ENCODE measurements at places on chromosomes 2 and 18.

DNA sequence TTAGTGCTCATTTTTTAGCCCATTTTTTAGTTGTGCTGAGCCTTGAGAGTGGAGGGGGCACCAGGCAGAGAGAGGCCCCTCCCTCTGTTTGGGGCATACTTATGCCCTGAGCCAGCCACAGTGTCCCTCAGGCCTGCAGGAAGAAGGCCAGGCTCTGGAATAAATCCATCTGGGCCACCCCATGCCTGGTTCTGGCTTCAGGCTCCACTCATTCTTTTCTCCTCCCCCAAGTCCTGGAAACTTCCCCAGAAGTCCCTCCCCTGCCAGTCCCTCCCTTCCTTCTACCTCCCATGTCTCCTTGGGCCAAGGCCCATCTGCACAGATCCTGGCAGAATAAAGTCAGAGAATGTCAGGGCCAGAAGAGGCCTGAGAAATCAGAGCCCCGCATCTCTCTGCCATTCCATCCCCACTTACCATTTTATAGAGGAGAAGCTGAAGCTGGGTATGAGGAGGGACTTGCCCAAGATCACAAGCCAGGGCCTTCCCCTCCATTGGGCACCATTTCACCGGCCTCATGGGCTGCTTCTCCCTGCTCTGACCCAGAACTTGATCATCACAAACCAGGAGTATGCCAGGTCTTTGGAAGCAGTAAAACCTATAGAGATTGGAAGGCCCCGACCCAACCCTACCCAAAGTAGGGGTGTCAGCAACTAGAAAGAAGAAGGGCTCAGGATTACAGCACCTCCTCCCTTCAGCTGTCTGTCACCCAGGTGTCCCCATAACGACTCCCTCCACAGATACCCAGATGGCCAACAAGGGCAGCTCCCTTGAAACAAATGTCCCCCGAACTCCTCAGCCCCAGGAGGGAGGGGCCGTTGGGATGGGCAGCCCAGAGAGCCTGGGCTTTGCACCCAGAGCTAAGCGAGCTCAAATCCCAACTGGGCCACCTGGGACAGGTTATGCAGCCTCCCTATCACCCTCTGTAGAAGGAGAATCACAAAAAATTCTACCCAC, 108.4 kb downstream of the POLR1A start:
- no peak for DNase-seq

- DNase-seq: no peak
Observed at GRCh38 chr2:14557111-14557510, 75.4 kb upstream of the LRATD1 start.

DNA sequence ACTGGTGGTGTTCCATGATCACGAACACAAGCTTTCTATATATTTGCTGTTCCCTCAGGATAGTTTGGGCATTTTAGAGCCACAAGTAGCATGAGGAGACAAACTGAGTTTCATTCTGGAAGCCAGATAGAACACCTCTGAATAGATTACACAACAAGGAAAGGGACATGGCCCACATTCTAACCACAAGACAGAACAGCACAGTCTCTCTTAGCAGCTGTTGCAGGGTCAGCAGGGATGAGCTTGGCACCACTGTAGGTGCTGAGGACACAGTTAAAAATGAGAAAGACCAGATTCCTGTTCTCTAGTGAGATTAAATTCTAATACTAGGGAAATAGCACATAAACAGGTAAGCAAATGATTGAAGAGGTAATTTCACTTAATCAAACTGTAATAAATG, 235.3 kb downstream of the ZNF407 start:
- DNase-seq: no peak

- no peak for DNase-seq
Observed at GRCh38 chr2:67776276-67776675, 286.5 kb downstream of the C1D start.

- DNase-seq: no peak
Observed at GRCh38 chr2:192123847-192124246, 70.9 kb downstream of the TMEFF2 start.

- no peak for DNase-seq
Observed at GRCh38 chr2:82591718-82592117, 1867.4 kb downstream of the SUCLG1 start.

DNA sequence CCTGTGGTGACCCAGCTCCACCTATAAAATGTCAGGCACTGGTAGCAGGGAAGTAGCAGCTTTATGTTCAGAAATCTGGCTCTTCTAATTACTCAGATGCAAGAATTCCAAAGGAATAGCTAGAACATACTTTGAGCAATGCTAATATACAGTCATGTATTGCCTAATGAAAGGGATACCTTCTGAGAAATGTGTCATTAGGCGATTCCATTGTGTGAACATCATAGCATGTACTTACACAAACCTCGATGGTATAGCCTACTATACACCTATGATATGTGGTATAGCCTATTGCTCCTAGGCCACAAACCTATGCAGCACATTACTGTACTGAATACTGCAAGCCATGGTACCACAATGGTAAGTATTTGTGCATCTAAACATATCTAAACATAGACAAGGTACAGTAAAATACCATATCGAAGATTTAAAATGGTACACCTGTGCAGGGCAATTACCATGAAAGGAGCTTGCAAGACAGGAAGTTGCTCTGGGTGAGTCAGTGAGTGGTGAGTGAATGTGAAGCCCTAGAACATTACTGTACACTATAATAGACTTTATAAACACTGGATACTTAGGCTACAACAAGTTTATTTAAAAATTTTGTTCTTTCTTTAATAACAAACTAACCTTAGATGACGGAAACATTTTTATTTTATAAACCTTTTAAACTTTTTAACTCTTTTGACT, 50.3 kb upstream of the ETAA1 start:
- no peak for DNase-seq

DNA sequence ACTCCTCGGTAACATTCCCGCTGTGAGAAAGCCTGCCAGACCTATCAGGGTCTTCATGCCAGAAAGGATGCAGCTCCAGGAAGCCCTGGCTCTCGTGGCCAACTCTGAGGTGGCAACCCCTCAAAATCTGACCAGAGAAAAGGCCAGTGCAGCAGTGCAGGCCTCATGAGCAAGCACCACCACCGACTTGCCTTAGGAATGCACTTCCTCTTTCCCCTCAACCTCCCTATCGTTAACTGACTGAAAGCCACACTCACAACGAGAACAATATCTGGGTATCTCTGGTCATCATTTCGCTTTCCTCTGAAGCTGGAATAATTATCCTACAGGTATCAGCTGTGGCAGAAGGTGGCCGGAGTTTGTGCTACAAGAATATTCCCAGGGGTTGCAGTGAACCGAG, 101.4 kb upstream of the POU3F3 start:
- no peak for DNase-seq

- DNase-seq: no peak
Observed at GRCh38 chr2:70123051-70123828, 36.0 kb downstream of the PCBP1 start.

DNA sequence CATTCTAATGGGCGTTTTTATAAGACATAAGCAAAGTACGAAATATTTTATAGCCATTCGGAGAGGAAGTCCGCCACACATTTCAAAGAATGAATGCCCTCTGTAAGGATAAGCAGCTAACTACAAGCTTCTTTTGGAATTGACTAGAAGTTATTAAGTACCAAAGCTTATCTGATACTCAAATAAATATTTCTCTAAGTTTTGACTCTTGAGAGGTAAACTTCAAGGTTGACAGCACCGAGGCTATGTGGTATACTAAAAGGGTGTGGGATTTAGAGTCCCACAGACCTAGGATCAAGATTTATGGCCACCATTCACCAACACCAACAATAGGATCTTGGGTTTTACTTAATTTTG, 48.1 kb upstream of the MSH2 start:
- no peak for DNase-seq

DNA sequence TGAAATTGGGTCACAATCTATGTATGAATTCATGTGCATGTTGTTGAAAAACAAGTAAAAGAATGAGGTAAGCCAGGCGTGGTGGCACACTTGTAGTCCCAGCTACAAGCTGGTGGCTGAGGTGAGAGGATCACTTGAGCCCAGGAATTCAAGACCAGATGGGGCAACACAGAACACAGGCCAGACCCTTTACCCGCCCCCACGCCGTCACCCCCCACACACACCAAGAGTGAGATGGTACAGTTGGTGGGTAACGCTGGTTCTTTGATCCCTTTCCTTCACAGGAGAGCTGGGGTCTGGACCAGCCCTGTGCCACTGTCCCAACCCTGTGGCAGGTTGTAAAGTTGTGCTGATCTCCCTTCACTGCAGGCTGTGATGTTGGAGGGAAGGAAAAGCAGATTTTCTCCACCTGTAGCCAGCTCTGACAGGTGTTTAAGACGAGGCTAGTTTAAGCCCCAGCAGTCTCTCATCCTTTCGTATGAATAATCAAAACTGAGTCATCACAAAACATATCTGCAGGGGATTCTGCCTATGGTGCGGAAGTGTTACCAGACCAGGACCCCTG, 13.6 kb downstream of the B3GNT2 start:
- no peak for DNase-seq

GRCh38 chr2:129765678-129766351, 213.7 kb upstream of the RAB6C start:
- DNase-seq: no peak

- DNase-seq: no peak
Observed at GRCh38 chr2:219523031-219523671, 8.9 kb downstream of the ASIC4 start.

- DNase-seq: no peak
Observed at GRCh38 chr18:4017480-4017879, 437.6 kb downstream of the DLGAP1 start.

DNA sequence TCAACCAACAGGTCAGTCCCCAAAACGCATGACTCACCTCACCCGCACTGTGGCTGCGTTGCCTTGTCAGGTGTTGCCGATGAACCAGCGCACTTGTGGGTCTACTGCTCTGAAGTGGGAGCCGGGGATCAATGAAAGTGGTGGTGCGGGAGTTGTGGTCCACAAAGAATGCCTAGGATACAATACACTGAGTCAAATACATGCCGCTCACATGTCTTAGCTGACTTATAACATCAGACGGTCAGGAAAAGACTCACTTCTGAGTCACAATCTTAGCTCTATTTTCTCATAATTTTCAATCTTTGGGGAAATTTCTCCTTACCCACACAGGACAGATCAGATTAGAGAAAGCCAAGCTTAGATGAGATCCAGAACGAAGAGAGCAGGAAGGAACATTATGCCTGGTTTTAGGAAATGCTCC, 107.1 kb upstream of the STK17B start:
- DNase-seq: no peak

GRCh38 chr2:22450831-22451230, 934.1 kb upstream of the KLHL29 start:
- no peak for DNase-seq

GRCh38 chr18:43620936-43621335, 343.6 kb upstream of the SYT4 start:
- DNase-seq: peak; percentile 40

DNA sequence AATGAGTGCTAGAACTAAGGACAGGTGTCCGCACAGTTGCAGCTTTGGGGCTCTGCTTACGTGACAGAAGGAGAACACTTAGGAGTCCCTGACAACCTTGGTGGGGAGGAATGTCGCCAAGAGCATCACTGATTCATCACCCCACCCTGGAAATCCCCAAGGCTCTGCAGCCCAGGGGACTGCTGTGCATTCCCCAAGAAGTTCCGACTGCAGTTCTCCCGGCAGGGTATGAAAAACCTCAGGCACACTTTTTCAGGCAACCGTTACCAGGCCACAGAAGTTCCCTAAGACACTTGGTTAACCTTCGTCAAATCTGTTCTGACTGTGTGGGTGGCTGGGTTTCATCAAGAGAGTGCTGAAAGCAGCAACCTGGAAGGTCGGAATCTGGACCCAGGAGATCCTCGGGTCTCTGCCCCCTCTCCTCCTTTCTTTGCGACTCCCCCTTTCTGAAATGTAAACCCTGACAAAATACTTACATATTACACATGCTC, 192.1 kb upstream of the CXCR4 start:
- no peak for DNase-seq

GRCh38 chr2:239286901-239287300, 113.9 kb downstream of the HDAC4 start:
- no peak for DNase-seq

DNA sequence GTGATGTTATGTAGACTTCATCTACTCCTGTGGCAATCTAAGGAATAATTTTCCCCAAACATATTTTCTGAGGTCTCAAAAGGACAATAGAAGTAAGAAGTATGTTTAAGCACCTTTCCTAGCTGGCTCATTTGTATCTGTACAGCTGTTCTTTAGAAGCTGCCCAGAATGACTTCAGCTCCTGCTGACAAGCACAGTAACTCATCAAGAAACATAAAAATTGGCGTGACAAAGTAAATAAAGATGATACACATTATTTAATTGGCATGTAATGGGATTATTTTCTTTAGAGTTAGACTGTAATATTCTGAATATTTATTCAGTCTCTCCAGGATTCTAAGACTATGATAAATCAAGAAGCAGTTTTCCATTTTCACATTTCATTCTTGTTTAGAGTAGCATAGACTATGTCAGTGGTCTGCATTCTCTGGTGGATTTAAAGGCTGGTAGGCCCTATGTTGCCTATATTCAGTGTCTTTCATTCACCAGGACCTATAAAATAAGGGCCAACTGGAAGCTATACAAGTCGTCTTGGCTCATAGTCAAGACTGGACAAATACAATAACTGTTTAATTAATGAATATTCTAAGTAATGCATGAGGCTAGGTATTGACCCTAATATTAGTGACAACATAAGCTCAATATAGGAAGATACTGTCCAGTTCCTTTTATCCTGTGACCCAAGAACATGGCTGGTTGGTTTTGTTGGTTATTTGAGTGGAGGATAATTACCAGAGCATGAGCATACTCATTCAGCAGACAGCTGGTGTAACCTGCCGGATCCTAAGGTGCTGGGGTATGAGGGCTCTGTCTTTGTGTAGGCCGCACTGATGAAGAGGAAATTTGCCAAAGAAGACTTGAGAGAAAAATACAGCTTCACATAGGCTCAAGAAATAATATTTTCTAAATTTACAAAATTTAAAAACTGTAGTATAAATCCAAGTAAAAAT, 107.0 kb downstream of the PDE1A start:
- no peak for DNase-seq

- no peak for DNase-seq
Observed at GRCh38 chr2:106956416-106956815, 70.4 kb upstream of the ST6GAL2 start.

- DNase-seq: peak; percentile 92
Observed at GRCh38 chr2:69177785-69178636, 165.0 kb downstream of the ANTXR1 start.

GRCh38 chr2:51673628-51674027, 641.7 kb upstream of the NRXN1 start:
- DNase-seq: no peak

DNA sequence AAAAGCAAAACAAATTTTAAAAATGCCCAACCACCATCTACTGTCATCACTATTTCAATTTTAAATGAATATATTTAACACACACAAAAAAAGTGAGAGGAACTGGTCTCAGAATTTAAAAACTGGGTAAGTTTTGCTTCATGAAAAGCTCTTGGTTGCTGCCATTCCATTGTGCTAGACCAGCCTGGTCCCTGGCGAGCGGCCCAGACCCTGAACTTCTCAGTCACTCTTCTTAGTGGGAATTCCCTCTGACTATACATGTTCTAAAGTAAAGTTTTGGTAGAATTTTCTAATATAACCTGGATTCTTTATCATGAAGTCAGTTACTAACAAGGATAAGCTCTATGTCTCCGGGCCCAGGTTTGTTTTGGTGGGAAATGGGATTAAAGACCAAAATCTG, 34.8 kb upstream of the TMEM177 start:
- DNase-seq: no peak
